ENCODE measurements at places on chromosomes 16 and 17.

DNA sequence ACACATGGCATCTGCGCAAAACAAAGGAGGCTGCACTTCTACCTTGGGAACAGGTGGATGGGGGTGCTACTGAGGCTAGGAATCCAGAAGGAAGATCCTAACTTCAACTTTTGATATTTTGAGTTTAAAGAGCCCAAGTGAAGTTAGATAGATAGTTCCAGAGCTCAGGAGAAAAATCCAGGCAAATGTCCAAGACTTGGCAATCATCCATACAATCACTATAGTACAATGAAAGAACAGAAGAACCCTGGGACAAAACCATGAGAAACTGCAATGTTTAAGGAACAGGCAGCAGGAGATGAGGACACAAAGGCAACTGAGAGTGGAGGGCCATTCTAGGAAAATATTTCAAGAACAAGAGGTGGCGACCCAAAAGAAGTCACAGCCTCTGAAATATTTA is 12.4 kb downstream of the CDYL2 start:
- DNase-seq = no peak

DNA sequence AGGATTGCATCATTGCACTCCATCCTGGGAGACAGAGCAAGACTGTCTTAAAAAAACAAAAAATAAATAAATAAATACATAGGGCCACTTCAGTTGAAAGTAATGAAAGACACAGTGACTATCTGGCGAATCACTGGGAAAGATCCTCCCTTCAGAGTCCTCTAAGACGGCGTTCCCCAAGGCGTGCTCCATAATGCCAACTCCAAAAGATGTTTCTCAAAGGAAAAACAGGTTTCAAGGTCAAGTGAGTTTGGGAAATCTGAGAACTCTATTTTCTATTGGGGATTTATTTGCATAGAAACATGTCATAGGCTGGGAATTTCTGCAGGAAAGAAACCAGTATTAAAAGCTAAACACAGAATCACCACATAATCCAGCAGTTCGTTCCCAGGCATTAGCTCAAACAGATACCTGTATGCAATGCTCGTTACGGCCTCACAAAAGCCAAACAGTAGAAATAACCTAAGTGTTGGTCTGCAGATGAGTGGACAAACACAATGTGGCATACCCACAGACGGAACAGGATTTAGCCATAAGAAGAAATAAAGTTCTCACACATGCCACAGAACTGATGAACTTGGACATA is 7.9 kb downstream of the KLHDC4 start:
- no peak for DNase-seq

DNA sequence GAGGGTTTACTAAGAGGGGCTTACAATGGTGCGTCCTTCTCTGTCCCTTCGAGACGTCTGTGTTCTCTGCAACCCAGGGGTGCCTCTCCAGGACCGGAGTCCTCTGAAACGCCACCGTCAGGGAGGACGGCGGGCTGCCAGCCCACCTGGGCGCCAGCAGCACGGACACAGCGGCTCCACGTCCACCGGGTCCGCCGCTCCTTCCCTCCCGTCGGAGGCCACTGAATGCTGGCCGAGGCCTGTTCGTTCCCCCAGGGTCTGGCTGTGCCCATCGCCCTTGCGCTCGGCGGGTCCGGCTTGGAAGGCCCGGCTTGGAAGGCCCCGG is 403 bp downstream of the TEPSIN start:
- DNase-seq = no peak

DNA sequence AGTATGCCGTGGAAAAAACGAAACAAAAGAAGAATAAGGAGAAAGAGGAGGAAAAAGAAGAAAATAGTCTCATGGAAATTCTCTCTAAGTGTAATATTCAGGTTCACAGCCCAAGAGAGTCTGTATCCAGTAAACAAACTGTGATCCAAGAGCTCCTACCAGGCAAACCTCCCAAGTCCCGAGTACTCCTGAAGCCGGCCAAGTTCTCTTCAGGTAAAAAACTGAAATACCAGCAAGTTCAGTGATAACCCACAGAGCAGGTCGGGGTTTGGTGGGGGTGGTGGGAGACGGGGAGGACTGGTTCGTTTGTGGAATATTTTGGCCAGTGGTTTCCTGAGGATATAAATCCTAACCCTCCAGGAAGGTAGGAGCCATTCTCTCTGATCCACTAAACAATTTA is 8.5 kb upstream of the TVP23B start:
- DNase-seq = no peak

GRCh38 chr17:67491009-67491680 is 114.1 kb downstream of the PITPNC1 start:
- DNase-seq = peak; percentile 72

DNA sequence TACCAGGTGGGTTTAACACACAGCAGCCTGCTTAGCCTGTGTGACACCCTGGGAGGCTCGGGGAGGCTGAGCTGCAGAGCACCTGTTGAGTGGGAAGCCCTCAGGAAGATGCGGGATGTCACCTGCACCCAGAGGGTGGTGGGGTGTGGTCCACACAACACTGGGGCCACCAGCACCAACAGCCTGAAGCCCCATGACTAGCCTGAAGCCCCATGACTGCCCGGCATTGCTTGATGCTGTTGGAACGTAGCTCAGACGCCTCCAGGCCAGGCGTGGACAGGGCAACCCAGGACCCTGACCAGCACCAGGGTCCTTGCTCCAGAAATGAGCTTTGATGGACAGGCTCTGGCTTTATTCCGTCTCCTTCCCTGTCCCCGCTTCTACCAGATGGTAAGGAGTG is 76.3 kb upstream of the ZNF469 start:
- no peak for DNase-seq

- peak; percentile 74 for DNase-seq
These were observed 4.6 kb downstream of the TGFB1I1 start for GRCh38 chr16:31476303-31477219.

GRCh38 chr17:63634816-63635215 is 12.6 kb downstream of the MAP3K3 start:
- DNase-seq = no peak

All from NCI-H2029 (cell line).